ENCODE measurements at places on chromosomes 13 and 19.

- no peak for DNase-seq
Measured at GRCh38 chr19:49243129-49243528, 81.9 kb downstream of the SLC6A16 start.

DNA sequence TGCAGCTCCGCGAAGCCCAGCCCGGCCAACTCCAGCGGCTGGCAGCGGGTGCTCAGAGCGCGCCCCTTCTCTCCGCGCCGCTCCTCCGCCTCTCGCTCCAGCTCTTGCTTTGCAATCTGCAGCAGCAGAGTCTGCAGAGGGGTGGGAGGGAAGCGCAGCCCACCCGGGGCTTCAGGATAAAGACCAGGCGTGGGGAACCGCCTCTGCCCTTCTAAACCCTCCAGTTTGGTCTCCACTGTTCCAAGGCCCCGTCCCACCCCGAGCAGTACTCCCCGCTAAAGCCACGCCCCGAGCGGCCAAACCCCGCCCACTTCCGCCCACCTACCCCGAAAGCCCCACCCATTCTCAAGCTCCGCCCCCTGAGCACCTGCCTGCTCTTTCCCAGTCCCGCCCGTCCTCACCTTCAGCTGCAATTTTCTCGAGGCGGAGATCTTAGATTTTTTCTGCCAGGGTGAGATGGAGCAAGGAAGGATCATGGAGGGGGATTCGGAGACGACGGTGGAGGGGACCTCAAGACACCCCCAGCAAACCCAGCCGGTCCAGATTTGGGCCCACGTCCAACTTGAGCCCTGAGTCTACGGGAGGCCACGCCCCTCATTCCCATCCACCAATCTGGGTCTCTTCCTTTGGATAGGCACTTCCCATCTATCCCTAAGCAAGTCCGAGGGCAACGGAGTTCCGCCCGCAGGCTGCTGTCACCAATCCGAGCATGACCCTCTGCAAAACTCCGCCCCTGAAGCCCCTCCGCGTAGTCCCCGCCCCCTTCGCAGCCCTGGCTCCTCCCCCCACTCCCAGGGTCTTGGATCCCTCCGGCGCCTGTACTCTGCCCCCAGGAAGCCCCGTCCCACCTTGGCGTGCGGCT is 1.1 kb downstream of the TNNI3 start:
- no peak for DNase-seq

GRCh38 chr13:97140611-97141010 is 81.5 kb upstream of the MBNL2 start:
- DNase-seq, result no peak

DNA sequence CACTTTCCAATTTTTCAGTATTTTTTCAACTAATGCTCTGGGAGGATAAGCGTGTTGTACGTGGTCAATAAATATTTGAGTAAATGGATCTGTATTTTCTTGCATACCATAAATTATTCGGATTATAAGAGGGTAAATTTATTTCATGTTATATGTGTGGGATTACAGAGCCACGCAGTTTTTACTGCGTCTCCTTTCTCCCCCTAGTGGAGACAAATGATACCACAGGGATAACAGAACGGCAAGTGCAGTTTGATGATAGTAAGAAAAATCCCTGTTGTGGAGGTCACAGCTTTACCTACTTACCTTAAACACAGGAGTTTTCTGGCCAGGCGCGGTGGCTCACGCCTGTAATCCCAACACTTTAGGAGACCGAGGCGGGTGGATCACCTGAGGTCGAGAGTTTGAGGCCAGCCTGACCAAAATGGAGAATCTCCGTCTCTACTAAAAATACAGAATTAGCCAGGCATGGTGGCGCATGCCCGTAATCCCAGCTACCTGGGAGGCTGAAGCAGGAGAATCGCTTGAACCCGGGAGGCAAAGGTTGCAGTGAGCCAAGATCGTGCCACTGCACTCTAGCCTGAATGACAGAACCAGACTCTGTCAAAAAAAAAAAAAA is 16.8 kb downstream of the MBD3L2B start:
- DNase-seq, result no peak

- no peak for DNase-seq
Measured at GRCh38 chr13:21541980-21542379, 62.0 kb downstream of the MICU2 start.

GRCh38 chr19:5030822-5031221 is 61.9 kb downstream of the KDM4B start:
- no peak for DNase-seq

- DNase-seq, result no peak
Measured at GRCh38 chr19:31648347-31648746, 299.1 kb upstream of the TSHZ3 start.

- no peak for DNase-seq
Measured at GRCh38 chr19:19342086-19343015, 21.7 kb downstream of the MAU2 start.

GRCh38 chr19:10971107-10971726 is 10.4 kb downstream of the SMARCA4 start:
- no peak for DNase-seq

DNA sequence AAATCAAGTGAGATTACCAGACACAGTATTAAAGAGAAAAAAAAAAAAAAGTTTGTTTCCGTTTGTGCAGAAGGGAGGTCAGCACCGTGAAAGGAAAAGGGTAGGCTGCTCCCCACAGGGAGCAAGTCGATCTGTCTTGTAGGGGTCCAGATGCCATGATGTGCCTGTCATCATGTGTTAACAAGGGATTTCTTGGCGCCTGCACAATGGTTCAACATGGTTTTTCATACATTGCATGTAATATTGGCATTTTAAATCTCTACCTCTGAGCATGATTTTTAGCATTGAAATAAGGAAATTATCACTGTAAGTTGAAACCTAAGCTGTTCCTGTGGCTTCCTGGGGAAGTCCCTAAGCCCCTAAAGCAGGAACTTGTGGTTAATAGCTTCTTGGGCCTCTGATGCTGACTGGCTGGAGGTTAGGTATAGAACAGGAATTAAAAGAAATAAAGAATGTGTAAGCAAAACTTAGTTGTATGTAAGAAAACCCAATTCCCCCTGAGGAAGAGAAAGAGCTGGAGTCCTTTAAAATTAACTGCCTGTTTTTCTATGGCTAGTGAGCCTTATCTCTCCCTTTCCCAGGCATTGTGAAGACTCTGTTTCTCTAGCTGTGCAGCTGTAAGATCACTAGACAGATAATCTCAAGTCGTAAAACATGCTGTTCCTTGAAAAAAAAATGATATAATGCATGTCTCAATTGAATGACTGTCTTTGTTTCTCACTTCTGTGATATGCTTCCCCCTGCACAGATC is 7.4 kb upstream of the FCGBP start:
- DNase-seq, result peak; percentile 34

GRCh38 chr13:83780227-83780626 is 102.0 kb downstream of the SLITRK1 start:
- DNase-seq, result no peak

DNA sequence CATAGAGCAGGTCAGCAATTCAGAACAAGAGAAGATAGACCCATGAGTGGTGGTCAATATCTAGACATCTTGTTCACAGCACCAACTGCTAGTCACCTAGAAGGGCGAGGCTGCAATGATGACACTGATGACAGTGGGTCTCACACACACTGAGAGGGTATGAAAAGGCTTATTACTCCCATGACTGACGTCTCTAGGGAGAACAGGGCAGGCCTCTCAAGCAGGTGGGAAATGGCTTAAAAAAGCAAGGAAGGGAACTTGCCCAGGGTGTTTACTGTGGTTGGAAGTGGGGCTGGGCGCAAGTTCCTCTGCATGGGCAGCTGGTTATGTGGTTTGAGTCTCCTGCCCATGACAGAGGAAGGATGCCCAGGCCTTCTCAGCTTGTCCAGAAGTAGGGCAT is 33.8 kb downstream of the ZNF44 start:
- DNase-seq, result no peak

GRCh38 chr13:27035892-27036235 is 135.7 kb downstream of the USP12 start:
- DNase-seq, result no peak

DNA sequence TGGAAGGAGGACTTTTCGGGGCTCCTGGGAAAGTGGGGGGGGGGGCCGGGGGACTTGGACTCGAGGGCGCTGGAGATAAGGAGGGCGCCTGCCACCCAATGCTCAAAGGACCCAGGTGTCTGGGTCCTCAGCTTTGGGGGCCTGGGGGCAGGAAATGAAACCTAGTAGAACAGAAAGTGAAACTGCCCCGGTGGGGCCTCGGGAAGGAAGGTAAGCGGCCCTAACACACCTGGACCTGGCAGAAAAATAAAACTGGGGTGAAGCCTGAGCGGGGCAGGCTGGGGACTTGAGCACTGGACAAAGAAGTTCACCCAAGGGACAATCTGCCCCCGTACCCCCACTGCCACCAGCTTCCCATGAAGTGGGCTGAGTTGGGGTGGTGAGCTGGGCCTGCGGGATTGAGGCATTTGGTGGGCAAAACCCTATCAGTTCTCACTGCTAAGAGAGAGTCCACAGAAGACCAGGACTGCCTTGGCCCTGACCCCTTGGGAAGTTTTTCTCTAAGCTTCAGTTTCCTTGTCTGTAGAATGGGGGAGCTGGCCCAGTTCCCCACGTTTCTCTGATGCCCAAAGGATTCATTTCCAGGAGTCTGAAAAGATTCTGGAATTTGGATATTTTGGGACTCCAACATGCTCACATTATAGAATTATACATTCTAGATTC is 2.3 kb downstream of the PRKD2 start:
- DNase-seq, result peak; percentile 43

All from stimulated activated CD8-positive, alpha-beta memory T cell treated with anti-CD3 and anti-CD28 coated beads, Interleukin-4, amount 100 ng/mL, for 1 hour (primary cell).